ENCODE measurements at places on chromosomes 5 and 9.

GRCh38 chr9:78707080-78707479, 410.2 kb downstream of the PSAT1 start:
- DNase-seq: no peak

GRCh38 chr5:52491071-52491787, 296.5 kb upstream of the ITGA1 start:
- DNase-seq: no peak

DNA sequence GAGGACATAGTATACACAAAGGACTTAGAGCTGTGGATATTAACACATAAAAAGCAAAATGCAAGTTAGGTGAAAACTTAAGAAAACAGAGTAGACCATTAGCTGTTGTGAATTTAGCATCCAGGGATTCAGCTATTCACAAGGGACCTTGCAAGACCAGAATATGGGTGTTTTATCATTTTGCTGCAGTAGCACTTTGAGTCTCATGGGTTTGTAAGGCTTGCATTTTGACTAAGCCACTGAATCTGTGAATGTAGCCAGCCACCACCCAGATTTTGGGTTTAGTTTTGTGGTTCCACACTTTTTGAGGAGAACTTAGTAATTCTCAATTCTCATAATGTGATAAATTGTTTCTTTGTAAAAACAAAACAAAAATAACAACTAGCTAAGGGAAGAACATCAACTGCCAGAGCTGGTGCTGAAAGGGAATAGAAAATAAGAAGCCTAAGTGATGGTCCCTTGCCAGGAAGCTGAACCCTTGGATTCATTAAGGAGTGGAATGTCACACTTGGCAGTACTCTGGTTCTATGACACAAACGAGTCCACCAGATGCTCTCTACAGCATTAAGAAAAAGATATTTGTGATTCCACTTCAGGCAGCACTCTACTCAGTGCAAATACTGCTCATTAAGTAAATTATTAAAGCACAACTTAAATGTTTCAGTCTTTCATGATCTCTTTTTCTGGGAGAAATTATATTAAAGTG, 557.4 kb upstream of the ZNF462 start:
- no peak for DNase-seq

GRCh38 chr9:92633614-92634278, 36.2 kb downstream of the IPPK start:
- no peak for DNase-seq

- peak; percentile 57 for DNase-seq
Measured at GRCh38 chr9:136220017-136220729, 15.2 kb upstream of the LHX3 start.

GRCh38 chr5:40399349-40399748, 280.4 kb upstream of the PTGER4 start:
- peak; percentile 75 for DNase-seq

GRCh38 chr5:127235136-127235535, 55.5 kb upstream of the MEGF10 start:
- DNase-seq: no peak

GRCh38 chr9:137658781-137659180, 40.0 kb downstream of the EHMT1 start:
- DNase-seq: no peak

DNA sequence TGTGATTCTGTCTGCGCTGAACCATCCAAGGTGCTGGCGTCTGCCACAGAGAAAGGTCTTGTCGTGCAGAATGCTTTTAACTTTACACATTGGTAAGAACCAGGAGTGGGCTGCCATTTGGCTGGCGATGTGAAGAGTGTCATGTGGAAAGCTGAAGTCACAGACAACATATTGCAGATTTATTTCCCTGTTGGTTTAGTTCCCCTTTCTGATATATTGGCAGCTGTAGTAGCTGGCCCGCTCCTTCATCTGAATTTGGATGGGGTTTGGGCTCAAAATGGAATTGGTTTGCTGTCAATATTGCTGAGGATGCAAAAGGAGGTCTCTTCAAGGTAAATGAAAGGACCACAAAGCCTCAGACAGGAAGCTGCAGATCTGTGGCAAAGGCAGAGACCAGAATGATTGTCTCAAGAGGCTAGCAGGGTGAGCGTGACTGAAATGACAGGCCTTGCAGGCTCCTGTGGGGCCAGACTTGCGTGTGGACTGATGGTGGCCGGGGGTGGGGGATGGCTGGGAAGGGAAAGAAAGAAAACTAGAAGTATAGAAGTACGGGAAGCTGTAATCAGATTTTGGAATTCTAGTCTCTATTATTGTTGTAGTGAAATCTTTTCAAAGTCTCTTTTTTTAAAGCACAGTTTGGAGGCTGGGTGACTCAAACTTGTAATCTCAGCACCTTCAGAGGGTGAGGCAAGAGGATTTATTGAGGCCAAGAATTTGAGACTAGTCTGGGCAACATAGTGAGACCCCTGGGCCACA, 25.1 kb upstream of the CD180 start:
- no peak for DNase-seq

All from choroid plexus epithelial cell (primary cell).